ENCODE measurements at places on chromosomes 11 and 22. TPM values are rescaled to one million over a fixed set of nuclear protein-coding genes. Genes with fewer than 3 reads are reported as not detected.

GRCh38 chr22:28009272-28009827 is 90.3 kb upstream of the PITPNB start:
- DNase-seq: peak; percentile 49

The KRTAP5-2 gene
- total RNA-seq: not detected

DNA sequence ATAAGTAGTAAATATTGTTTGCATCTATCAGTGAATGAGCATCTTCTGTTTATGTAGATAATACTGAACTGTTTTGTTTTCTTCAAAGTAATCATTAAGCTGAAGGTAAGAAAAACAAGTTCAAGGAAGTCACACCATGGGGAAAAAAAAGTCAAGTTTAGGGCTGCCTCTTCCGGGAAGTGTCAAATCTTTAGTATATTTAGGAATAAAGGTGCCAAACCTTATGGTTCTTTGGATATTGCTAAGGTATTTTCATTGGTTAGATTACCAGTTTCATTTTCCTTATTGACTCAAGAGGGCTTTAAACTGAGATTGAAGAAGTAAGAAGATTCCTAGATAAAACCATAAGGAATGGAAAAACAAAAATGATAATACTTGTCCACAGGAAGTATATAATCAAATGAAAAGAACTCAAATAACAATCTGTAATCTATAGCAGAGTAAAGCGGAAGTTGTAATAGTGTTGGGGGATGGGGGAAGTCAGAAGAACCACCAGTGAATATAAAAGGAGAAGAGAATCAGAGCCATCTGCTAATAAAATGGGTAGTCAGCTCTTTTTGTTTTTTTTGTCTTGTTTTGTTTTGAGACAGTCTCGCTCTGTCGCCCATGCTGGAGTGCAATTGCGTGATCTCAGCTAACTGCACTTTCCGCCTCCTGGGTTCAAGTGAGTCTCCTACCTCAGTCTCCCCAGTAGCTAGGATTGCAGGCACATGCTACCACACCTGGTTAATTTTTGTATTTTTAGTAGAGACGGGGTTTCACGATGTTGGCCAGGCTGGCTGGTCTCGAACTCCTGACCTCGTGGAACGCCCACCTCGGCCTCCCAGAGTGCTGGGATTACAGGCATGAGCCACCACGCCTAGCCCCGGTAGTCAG is 2.3 kb downstream of the ATM start:
- DNase-seq: no peak

The KRTAP5-8 gene
- not detected for total RNA-seq

The GALR3 gene
- not detected for total RNA-seq

The GGT5 gene
- total RNA-seq: 61.0 TPM
